ENCODE measurements at places on chromosomes 1 and 21.

- no peak for DNase-seq
These were observed 119.6 kb downstream of the UBE2U start for GRCh38 chr1:64323054-64323453.

- no peak for DNase-seq
These were observed 608.5 kb upstream of the USP24 start for GRCh38 chr1:55823541-55824250.

DNA sequence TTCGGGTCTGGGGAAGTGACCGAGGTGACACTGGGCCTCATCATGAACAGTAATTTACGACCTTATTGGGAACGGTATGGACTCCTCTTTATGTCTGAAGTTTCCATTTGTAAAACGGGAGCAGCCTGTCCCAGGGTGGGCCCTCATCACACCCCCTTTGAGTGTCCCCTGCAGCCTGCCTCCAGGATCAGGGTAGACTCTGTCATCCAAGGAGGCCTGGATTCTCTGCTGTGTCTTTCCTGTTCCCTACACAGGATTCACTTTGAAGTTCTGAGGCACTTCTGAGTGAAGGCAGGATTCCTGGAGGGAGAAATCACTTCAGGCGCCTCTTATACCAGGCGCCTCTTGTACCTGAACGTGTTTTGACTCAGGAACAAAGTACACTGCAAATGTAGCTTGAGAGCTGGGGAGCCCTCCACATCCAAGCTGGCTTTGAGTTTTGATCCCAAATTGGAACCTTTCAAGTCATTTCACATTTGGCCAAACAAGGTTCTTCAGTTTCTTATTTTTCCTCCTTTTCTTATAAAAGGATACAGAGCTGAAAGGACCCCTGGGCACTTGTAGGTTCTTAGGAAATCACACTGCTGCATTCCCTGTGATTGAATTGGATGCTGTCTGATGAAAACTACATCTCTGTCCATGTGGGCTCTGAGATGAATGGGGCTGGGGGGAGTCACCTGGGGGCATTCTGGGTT lies 106.0 kb downstream of the SUSD4 start:
- no peak for DNase-seq

DNA sequence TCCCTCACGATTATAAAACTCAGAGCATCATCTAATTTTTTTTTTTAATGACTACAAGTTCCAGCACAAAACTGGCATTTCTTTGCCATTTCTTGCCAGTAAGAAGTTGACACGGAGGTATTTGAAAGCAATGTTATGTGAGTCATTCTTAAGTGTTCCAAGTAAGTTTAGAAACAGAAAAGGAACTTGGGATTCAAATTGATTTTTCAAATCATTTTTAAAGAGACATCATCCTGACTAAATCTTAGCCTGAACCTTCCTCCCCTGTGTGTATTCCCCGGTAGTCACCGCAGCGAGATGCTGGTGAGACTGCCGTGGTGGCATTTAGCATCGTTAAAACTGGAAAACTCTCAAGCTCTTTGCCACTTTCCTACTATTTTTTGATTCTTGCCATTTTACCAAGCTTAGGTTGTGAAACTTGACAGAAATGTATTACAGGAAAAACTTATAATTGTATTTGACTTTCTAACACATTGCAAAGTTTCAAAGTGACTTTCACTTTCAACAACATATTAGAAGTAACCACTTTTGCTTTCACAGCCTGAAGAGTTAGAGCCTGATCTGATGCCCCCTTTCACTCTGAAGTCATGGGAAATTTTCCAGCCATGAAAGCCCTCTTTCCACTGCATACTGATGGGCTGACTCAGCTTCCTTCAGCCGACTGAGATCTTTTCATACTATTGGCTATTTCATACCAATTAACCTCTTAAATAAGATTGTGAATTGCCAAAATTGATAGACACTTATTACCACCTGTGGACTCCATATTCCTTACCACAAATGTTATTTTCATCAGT lies 61.4 kb downstream of the OLFML2B start:
- DNase-seq = no peak

GRCh38 chr1:91161166-91161565 lies 139.3 kb upstream of the ZNF644 start:
- DNase-seq = no peak

- DNase-seq = no peak
These were observed 139.4 kb downstream of the MRPL39 start for GRCh38 chr21:25467896-25468295.

- DNase-seq = no peak
These were observed 2.8 kb downstream of the DHCR24 start for GRCh38 chr1:54884135-54884586.

- no peak for DNase-seq
These were observed 113.1 kb downstream of the RRAGC start for GRCh38 chr1:38746402-38746935.

GRCh38 chr21:18118566-18118965 lies 126.1 kb upstream of the CHODL start:
- DNase-seq = no peak

DNA sequence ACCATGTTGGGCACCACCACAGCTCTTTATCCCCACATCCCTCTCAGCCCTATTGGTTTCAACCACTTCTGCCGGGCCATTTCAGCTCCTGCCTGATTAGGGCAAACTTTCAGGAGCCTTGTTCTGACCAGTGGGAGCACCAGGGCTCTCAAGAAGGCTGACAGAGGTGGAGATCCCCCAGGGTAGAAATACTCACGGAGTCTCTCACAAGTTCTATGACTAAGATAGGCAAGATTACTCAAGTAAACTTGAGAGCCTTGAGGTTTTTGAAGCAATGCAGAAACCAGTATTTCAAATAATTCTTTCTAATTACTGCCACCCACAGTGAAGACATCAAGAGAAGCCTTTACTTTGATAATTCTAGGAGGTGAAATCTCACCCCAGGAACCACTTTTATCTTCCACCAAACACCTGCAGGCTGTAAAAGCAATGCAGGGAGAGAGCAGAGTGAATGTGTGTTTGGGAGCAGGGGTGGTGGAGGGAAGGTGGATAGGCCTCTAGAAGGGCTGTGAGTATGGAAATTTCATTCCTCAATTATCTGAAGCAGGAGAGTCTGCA lies 6.6 kb upstream of the PTCH2 start:
- no peak for DNase-seq

DNA sequence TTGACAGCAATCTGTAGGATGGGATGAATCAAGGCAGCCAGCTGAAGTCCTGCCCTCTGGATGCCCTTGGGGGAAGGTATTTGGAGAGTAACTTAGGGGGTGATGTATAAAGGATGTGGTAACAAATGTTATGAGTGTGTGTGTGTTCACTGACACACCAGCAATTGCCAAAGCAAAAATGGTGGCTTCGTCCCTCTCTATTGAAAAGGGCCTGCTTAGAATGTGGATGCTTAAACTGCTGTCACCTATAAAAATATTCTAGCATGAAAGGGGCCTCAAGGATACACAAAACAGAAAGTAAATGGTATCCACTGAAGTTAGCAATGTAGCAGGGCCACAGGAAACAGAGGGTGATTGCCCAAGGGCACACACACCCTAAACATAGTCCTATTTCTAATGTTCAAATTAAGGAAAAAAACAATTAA lies 15.1 kb upstream of the AIM2 start:
- DNase-seq = no peak

GRCh38 chr1:70809069-70809468 lies 238.5 kb downstream of the PTGER3 start:
- DNase-seq = no peak

DNA sequence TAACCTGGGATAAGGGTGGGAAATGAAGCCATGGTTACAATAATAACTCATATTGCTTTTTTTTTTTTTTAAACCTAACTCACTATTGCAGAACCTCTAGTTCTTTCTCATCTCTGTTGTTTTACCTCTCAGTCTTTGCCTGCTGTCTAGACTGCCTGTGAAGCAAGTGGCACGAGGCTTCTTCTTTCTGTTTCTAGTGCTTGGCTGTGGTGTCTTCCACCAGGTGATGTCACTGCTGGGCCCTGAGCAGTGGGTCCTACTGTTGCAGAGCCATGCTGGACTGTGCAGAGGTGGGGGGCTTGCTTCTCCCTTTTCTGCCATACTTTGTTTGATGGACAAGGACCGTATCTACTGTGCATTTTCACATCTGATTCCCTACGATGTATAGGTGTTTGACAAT lies 51.7 kb downstream of the ZNF326 start:
- no peak for DNase-seq

GRCh38 chr21:26148840-26149354 lies 21.7 kb downstream of the APP start:
- DNase-seq = no peak

DNA sequence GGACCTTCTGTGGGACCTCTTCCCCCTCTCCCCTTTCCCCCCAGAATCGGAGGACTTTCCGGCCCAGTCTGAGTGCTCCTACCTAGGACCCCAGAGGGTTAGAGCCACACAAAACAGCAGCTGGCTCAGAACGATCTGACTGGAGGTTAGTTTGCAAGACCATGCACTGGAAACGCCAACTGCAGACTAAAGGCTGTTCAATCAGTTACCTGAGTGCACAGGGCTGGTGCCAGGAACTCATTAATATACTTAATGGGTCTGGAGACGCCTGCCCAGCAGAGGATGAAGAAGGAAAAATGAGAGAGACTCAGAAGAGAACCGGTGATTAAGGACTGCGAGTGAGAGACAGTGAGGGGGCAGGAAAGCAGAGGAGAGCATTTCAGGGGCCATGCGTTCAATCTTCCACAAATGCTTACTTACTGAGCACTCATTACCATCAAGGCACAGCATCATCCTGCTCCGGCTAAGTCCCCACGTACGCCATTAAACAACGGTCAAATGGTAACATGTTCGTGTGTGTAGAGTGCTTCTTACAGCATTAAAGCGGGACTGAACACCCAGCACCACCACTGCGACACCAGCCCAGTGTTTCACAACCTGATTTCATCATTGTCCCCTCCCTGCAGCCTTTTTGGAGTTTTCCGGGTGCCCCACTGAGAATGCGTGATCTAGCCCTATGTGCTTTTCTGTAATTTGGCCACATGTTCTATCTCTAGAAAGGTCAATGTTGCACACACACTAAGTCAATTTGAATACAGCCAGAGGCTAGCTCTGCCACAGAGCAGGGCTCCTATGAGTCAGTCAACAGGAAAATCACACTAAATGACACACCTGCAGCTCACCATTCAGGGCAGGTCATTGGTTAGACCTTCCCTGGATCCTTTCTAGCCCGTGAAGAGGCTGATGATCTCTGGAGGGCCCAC lies 7.6 kb downstream of the ENO1 start:
- DNase-seq = no peak

GRCh38 chr1:15424146-15424667 lies 14.0 kb upstream of the CTRC start:
- no peak for DNase-seq

GRCh38 chr21:32256873-32257620 lies 21.8 kb downstream of the MIS18A start:
- DNase-seq = no peak

GRCh38 chr1:33244143-33244808 lies 12.0 kb upstream of the ZNF362 start:
- DNase-seq = no peak

DNA sequence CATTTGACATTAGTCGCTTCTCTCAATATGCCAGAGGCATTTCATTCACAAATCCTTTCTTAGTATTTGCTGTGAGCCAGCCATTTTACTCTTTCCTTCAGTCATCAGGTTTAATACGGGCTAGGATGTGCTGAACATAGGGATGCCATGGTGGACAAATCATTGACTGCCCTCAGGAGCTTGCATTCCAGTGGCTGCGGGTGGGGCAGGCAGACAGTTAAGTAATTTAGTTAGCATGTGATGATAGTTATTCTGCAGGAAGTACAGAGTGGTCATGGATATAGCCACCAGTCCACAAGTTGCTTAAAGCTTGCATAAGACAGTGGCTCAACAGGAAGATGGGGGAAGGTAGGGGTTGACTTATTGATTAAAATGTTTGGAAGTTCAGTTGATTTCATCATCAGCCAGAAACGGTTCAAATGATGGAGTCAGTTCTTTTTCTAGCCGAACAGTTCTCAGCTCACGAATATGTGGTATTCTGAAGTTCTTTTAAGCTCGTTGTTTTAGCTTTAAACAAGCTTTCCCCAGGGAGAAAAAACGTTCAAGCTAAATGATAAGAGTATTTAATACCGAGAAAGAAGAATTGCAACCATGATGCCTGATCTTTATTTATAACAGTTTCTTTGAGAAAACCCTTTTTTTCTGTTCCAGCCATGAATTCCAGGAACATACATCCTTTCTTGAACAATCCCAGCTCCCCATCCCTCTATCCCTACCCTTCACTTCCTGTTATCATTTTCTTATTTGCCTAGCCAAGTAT lies 1.4 kb downstream of the SLC22A15 start:
- no peak for DNase-seq

DNA sequence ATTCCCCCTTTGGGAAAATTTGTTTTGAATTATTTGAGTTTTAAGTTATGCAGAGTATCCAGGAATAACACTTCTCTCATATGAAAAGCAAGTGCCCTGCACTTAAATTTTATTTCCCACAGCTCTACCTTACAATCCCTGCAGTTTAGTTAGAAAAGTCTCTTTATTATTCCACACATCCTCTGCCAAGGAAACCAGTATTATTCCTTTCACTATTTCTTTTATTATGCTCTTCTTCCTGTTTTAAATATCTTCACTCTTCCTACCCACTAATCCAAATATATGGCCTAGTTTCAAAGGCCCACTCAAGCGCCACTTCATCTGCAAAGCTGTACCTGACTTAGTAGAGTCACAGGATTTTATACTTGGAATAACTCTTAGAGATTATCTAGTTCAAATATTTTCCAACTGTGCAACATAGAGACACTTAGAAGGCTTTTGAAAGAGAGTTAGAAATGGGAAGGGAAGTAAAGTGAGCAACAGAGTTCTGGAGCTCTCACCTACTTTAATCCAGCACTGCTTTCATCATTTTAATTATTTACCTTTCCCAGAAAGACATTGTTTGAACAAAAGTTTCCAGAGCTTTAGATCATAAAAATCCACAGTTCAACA lies 97.2 kb upstream of the LYPLAL1 start:
- DNase-seq = no peak

GRCh38 chr1:21005466-21006239 lies 171.0 kb downstream of the EIF4G3 start:
- no peak for DNase-seq

DNA sequence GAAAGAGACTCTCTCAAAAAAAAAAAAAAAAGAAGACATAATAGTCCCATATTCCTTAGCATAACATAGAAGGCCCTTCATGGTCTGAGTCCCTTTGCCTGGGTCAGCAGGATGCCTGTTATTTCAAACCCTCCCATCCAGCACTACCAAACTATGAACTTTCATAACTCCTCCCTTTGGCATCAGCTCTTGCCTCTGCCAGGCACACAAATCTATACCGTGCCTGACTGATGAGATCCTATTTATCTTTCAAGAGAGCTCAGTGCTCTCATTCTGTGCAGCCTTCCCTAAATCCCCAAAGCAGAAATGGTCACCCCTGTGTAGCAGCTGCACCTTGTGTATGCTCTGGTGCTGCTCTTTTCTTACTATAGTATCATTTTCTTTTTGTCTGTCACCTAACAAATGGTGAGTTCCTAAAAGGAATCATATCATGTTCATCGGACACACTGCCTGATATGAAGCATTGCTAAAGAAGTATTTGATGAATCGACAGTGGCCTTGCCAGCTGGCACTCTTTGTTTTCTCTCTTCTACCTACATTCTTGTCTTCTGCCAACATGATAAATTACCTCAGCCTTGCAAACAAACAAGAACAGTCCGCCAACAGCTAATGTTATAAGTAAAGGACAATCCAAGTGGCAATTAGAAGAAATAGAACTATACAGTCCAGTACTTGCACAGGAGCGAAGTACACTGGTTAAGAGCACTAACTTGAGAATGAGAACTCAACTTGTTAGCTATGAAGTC lies 29.9 kb downstream of the FMO4 start:
- no peak for DNase-seq

All from cortex of kidney (tissue), 1 donor.